LHCN-M2 (cell line): ENCODE measurements at places on chromosomes 6 and 20. TPM values are rescaled to one million over a fixed set of nuclear protein-coding genes. Genes with fewer than 3 reads are reported as not detected.
A peak's percentile ranks its signal among the peaks of the same experiment; 100 is the strongest.

The FOXF2 gene
- total RNA-seq, result not detected in 2 replicates

DNA sequence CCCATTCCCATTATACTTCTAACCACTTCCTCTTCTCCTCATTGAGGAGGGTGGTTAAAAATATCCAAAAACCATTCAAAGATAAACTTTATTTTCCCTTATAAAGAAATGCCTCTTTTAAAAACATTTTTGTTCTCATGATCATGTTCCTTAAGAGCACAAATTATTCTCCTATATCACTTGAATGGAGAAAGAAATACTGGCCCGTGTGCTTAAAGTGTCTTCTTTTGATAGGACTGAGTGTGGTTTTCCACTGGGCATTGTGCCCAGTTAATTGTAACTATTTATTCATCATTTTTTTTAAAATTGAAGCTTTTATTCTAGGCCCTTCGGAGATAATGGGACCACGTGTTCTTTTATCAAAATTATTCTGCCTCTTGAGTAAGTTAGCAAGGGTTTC lies 871.5 kb downstream of the QKI start:
- DNase-seq, result peak; percentile 53

The GLYATL3 gene
- total RNA-seq, result not detected in 2 replicates

DNA sequence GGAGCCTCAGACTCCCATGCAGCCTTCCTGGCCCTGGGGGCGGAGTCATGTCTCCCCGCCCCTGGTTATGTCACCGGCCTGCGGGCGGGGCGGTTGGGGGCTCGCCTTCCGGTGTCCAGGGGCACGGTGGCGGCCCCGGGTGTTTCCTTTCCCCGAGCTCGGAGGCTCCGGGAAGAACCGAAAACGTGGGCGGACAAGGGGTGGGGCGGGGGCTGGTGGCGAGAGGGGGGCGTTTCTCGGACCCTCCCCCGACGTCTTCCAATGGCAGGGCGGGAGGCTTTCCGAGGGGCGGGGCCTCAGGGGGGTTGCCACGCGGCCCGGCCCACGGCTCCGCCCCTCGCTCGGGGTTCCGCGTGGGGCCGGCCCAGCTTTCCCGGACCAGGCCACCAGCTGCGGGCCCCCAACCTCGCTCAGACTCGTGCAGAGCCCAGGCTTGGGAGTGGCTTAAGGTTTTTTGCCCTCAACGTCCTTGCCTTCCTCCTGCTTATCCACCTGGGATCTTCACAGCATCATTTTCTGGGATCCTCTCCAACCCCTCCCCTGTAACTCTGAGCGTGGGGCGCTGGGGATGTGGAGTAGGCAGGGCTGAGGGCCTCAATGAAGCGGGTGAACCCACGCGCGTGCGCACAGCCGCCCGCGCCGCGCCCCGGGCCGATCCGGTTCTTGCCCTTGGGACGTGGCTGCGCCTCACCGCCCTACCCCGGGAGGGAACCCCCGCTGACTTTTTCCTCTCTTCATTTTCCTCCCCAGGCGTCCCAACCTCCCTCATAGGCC lies 2.1 kb upstream of the NRN1 start:
- DNase-seq, result peak; percentile 84

GRCh38 chr6:150485161-150485958 lies 114.3 kb upstream of the PLEKHG1 start:
- no peak for DNase-seq

DNA sequence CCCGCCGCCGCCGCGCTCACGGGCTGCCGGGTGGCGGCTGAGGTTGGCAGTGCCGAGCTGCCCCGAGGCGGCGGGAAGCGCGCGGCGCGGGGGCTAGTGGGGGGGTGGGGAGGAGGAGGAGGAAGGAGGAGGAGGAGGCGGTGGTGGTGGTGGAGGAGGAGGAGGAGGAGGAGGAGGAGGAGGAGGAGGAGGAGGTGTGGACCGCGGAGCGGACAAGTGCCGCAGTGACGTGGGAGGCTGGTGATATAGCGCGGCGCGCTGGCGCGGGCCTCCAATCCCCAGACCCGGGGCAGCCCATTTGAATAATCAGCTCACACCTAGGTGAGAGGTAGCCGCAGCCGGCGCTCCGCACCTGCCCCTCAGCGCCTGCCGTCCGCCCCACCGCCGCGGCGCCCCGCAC lies at the start of gene FOXA2:
Gene FOXA2 (minus strand): TSS at position 51 of the 400 bp plus-strand sequence. CDS start 294 bp downstream, outside the sequence.
- DNase-seq, result no peak

DNA sequence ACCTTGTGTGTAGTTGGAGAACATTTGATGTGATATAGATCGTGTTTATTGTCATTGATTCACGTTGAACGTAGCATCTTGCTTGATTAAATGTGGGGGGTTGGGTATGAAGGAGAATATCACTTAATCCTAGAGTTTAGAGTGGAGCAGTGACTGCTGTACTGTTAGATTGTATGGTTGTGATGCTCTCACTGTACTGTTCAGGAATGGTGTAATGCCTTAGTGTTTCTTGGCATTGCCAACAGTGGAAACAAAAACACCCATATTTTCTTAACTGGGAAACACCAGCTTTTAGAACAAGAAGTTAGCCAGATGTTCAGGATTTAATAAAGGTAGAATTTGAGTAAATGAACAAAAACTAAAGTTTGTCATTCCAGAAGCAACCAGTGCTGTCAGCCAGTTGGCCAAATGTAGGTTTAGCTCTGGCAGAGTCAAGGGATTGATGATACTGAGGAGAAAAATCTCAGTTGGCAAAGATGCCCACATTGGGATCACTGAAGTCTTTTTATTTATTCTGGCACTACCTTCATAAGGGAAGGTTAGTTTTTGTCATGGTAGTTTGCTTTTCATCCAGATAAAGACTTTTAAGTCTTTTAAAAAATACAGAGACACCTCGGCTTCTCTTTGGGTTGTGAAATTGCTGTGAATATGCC lies 129.9 kb downstream of the JARID2 start:
- DNase-seq, result no peak
